ENCODE measurements at places on chromosomes 1 and 21.
A peak's percentile ranks its signal among the peaks of the same experiment; 100 is the strongest.

GRCh38 chr21:32768530-32768929 lies 3.0 kb downstream of the PAXBP1 start:
- no peak for DNase-seq

DNA sequence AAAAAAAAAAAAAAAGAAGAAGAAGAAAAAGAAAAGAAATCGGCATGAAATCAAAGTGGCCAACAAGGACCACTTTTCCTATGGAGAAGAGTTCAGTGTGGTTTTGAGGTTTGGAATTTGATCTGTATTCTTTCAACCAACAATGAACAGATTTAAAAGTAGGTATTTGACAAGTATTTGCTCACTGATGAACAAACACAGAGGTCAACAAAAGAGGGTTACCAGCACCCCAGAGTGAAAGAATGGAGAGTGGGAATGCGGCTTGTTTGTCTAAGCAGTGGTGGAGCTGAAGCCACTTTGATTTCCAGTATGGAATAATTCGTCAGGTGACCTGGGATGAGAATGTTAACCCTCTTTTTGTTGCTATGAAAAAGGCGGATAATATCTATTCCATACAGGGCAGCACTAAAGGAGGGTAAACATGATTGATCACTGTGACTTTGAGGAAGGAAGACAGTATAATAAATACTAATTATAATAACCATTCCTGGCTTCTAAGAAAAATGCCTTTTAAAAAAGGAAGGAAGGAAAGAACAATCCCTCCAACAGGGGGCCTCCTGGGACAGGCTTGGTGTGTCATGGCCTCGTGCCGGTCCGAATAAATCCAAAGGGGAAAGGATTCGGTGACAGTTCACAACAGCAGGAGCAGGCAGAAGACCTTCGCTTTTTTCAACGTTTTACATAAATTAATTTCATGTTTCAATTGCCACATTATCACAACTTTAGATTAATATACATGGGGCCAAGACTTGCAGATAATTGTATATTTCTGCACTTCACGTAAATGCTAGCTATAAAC lies 37.2 kb upstream of the SIM2 start:
- no peak for DNase-seq

- no peak for DNase-seq
These were observed 18.9 kb downstream of the CAPN2 start for GRCh38 chr1:223731133-223731770.

DNA sequence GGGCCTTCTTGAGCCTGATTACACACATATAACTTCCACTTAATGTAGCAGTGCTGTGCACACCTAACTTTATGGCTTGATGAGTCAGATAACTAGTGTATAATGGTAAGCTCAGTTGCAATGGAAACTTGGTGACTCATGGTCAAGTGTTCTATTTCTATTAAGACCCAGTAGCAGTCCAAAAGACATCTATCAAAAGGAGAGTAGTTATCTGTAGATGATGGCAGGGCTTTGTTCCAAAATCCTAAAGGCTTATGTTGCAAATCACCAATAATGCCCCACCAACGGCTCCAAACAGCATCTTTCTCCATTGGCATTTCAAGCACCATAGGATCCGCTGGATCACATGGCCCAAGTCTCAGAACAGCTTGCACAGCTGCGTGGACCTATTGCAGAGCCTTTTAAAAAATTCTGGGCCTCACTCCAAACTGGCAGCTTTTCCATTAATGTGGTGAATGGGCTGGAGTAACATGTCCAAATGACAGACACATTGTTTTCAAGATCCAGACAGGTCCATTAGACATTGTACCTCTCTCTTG lies 566.8 kb upstream of the USP24 start:
- no peak for DNase-seq

- DNase-seq: no peak
These were observed 99.8 kb downstream of the INTS7 start for GRCh38 chr1:211935448-211935970.

DNA sequence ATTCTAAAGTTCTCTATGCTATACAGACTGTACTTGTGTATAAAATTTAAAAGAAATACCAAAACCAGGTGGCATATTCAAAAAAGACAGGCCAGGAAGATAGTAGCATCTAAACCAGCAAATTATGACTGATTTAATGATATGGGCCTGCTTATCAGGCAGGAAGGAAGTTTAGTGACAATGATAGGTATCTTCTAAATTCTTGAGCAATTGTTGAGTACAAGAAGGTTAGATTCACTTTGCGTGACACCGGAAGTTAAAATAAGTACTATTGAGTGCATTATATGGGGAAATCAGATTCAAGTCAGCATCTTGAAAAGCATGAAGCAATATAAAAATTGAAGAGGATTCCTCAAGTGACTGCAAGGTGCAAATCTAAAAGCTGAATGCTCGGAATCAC lies 186.8 kb upstream of the RGS18 start:
- DNase-seq: no peak

DNA sequence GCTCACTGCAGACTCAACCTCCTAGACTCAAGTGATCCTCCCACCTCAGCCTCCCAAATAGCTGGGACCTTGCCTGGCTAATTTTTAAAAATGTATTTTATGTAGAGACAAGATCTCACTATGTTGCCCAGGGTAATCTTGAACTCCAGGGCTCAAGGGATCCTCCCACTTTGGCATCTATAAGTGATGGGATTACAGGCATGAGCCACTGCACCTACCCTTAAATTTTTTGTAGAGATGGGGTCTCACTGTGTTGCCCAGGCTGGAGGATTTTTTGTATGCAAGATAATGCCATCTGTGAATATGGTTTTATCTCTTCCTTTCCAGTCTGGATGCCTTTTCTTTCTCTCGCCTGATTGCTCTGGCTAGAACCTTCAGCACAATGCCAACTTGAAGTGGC lies 8.7 kb upstream of the DCAF8 start:
- no peak for DNase-seq

GRCh38 chr1:119112791-119113190 lies 27.7 kb downstream of the WARS2 start:
- DNase-seq: no peak

- no peak for DNase-seq
These were observed 110.5 kb downstream of the CNIH3 start for GRCh38 chr1:224726441-224727182.

DNA sequence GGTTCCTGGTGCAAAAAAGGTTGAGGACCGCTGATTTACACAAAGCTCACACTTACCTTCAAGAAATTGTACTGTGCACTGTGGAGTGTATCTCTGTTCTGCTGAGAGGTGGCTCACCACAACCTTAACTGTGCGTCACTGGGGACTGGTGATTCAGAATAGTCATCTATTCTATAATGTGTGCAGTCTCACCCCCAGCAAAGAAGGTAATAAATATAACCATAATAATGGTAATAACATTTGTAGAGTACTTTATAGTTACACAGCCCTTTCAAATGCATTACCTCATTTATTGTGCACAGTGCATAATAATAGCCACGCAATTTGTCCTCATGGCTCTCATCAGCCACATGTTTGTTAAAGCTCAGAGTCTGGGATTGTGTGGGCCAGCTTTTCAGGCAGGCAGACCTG lies 59.4 kb upstream of the DUSP10 start:
- no peak for DNase-seq

- no peak for DNase-seq
These were observed 80.4 kb upstream of the SPATA6 start for GRCh38 chr1:48552420-48552819.

DNA sequence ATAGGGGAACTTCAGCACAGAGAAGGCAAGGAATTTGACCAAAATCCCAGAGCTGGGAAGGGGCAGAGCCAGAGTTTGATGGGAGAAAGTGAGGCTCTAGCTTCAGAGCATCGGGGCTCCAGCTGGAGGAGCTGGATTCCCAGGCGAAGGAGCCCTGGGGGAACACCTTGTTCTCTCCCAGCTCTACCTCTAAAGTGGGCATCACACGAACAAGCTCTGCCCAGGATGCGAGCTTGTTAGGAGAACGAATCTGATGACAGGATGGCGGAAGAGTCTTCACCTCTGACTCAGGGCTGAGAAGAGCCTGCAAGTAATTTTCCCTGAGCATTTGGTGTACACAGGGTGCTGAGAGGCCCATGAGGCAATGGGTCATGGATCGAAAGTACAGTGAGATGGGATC lies 22.0 kb downstream of the TNNT2 start:
- DNase-seq: no peak

- DNase-seq: no peak
These were observed 58.9 kb downstream of the COL18A1 start for GRCh38 chr21:45463871-45464270.

- DNase-seq: no peak
These were observed 522.9 kb downstream of the LRRIQ3 start for GRCh38 chr1:73674945-73675561.

DNA sequence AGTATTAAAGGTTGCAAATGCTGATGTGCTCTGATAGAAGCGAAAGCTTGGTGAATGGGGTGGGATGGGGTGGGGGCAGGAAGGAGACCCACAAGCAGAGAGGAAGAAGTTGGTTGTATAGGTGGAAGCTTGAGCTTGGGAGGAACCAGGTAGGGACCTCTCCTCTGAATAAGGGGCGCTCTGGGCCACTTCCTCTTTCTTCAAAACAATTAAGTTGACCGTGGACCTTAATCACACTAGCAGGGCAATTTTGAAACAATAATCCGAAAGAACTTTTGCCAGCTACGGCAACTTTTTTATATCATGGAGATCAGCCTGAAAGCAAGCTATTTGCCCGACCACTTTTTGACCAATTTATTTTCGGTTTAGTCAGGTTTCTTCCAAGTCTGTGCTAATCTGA lies 1.9 kb upstream of the DYRK1A start:
- DNase-seq: no peak

DNA sequence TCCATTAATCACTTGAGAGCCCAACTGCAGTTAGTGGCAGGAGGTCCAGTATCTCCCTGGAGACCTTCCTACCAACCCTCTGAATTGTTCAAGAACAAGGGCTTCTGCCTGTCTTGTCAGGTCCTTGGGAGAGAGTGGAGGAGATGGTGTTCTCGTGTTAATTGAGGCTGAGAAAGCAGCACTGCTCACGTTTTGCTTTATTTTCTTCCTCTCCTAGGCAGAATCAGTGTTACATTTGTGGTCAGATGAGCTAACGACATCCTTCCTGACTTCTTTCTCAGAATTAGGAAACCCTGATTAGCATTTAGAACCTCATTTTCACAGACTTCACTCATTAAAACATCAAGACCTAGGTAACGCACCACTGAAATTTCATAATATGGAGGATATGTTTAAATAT lies 26.4 kb upstream of the LRIG2 start:
- peak; percentile 17 for DNase-seq

DNA sequence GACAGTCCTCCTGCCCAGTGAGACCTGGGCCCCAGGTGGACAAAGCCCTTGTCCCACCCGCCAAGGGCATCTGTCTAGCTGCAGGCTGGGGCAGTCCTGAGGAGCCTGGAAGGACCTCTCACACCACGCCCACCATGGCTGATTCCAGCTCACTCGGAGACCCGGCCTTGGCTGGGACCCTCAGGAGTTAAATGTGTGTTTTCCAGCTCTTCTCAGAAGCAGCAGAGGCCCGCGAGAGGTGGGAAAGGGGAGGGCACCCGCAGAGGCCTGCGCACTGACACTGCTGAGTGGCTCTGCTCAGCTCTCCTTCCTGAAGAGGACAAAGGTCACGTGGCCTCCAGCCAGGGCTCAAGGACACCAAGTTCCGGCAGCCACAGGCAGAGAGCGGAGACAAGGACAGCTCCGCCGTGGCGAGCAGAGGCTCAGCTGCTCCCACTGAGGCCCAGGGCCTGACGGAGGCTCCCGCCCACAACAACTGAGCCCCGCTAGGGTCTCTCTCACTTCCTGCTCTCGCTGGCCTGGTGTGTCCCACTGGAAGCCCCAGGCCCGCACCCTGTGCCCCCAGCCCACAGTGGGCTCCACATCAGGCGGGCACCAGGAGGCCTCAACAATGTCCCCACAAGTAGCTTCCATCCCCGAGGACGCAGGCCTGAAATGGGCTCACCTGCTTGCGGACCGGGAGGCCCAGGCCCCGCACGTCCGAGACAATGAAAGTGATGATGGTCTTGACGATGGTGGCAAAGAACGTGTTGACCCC lies 16.9 kb downstream of the SLC19A1 start:
- peak; percentile 31 for DNase-seq

- no peak for DNase-seq
These were observed 3.9 kb upstream of the CDC42 start for GRCh38 chr1:22048351-22049192.

- DNase-seq: no peak
These were observed 27.8 kb downstream of the DDAH1 start for GRCh38 chr1:85437139-85437538.

DNA sequence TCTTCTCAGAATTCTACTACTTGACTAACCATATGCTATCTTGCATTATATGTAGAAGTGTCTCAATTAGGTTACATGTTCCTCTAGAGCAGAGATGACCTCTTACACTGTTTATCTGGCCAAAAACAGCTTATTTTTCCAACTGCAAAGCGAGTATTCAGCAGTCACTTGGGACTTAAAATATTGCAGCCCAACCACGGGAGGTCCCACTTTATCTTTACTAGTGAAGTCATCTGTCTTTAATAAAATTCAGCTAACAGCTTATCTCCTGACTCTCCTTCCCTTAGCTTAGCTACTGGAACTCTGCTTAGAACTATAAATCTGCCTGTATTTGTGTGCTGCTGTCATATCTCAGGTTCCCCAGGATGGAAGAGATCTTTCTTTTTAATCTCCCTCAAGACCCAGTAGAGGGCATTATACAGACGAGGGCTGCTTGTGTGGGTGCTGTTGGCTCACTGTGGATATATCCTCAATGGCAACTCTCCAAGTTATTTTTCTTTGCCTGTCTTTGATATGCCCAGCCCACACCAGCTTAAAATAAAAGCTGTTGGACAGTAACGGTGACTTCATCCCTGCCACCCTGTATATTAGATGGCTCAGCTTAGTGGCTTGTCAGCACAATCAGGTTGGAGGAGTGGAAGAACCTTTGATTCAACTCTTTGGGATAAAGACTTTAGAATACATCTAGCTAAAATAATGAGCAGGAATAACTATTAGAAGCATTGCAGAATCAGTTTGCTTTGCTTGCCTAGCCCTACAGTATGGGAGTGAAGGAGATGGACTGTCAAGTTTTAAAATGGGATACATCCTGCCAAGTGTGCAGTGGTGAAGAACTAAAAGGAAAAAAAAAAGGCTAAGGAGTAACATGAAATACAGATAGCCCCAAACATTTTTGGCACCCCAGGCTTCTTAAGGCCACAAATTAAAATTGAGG lies 9.6 kb downstream of the ENSA start:
- no peak for DNase-seq

DNA sequence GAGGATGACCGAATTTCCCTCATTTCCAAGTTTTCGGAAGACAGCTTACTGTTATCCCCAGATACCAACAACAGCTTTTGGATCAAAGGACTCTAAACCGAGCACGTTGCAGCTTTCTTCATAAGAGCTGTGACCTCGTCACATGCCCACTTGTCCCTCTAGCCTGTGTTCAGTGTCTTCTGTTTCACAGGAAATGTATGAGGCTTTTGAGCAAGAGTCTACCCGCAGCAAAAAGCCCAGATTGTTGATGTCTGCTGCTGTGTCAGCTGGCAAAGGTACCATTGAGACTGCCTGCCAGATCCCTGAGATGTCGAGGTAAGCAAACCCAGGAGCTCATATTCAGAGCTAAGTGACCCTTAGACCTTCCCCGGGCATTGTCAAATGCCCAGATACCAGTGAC lies 24.1 kb downstream of the CHI3L2 start:
- DNase-seq: no peak

GRCh38 chr1:10692401-10693021 lies 103.9 kb downstream of the CASZ1 start:
- DNase-seq: peak; percentile 56

- peak; percentile 16 for DNase-seq
These were observed 55.7 kb upstream of the ETV3 start for GRCh38 chr1:157193702-157194391.

GRCh38 chr21:41926807-41927171 lies 27.0 kb downstream of the C2CD2 start:
- DNase-seq: no peak

Data from CD8-positive, alpha-beta memory T cell (primary cell).